ENCODE measurements at places on chromosomes 3 and 15.

DNA sequence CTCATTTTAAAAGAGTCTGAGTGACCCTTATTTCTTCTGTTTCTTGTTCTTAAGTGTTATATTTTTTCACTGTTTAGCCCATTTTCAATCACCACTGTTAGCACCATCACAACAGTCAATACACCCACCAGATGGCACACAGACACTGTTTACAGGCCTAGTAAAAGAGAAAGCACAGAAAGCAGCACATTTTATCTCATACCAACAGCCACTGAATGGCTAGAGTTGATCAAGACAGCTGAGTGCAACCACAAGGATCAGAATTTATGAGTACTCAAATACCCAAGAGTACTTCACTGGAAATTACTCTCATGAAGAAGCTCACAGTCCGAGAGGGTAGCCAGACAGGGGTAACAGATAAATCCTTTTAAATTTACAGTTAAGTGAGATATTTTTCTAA is 127.0 kb downstream of the TFDP2 start:
- DNase-seq, result peak; percentile 41

- no peak for DNase-seq
These were observed 8.1 kb downstream of the MYNN start for GRCh38 chr3:169781209-169781855.

- DNase-seq, result no peak
These were observed 84.3 kb upstream of the PRTG start for GRCh38 chr15:55827204-55827603.

DNA sequence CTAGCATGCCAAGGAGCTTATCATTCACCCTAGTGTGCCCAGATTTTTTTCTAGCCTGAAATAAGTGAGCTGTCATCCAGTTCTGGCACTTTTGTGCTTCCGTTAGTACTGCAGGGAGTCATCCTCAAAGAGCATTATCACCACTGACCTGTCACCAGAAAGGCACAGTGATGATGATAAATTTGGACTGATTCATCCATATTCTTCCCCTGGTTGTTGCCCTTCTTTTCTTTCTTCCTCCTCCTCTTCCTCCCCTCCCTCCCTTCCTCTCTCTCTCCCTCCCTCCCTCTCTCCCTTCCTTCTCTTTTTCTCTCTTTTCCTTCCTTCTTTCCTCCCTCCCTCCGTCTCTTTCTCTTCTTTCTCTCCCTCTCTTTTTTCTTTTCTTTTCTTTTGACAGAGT is 21.3 kb downstream of the SLC35G2 start:
- no peak for DNase-seq

DNA sequence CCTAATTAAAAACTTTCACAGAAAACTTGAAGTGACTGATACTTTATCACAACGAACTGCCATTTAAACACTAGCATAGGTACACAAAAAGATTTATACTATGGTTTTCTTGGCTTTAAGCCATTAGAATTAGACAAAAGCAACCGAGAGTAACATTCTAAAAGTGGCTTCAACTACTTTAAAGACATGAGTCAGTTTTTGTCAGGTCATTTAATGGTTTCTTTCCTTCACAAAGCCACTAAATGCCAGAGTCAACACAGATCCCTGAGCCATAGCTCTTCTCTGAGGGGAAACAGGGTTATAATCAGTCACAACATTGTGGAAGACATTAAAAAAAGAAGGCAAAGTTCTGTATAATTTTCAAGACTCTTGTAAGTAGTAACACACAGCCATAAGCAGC is 54.6 kb downstream of the CAPN3 start:
- DNase-seq, result no peak

DNA sequence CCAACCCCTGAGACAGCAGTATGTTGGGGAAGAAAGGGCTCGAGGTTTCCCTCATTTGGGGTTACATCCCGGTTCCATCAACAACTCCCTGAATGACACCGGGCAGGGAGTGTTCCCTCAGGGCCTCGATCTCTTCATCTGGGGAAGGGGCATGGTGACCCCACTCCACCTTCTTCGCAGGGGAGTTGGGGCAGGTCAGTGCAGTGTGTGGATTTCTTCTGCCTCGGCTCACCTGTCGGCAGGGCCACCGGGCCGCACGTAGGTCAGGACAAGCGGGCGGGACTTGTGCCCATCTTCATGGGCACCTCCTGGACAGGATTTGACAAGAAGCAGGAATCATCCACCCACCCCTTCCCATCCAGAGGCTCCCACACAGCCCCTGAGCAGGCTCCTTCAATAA is 17.4 kb downstream of the GRIP2 start:
- no peak for DNase-seq

DNA sequence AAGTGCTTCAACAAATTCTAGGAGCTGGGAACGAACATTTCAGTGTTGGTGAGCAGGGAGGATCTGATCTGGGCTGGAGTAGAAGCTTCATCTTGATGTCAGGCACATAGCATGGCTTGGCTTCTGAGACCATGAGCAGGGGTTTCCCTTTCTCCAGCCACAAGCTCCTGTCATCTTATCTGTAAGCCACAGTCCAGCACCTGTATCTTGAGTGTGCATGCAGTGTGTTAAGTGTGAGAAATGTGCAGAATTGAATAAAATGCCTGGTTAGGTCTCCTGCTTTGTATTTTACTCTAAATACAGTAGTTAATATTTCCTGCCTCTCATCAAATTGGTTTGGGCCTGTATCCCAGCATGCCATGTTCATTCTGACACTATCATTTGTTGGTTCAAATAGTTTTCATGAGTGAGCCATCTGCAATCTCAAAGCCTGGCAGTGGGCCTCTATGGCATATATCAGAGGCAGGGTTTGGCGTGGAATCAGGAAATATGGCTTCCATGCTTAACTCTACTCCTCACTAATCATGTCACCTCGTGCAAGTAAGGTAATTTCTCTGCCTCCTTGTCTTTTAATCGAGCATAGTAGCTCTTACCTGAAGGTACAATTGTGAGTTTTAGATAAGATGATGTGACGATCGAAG is 43.3 kb downstream of the TLNRD1 start:
- DNase-seq, result no peak

- DNase-seq, result no peak
These were observed 3.4 kb downstream of the POC1A start for GRCh38 chr3:52150860-52151259.

DNA sequence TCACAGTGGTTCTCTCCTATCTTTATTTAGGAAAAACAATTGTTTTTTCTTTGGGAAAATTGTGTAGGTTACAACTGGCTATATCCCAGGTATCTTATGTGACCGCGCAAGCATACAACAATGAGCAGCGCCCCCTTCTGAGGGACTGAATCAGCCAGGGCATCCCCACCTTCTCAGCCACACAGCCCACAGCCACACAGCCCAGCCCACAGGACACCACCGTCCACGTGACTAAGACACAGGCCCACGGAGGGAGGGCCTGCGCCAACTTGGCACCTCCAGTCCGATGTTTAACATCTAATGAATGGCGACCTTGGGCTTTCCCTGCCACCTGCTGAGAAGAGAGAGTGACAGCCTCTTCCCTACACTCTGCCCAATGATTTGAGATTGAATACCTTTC is 68.1 kb downstream of the ATP10A start:
- no peak for DNase-seq

GRCh38 chr3:31804251-31805051 is 176.6 kb downstream of the OSBPL10 start:
- no peak for DNase-seq

GRCh38 chr3:189664311-189664710 is 33.1 kb downstream of the TP63 start:
- DNase-seq, result no peak

DNA sequence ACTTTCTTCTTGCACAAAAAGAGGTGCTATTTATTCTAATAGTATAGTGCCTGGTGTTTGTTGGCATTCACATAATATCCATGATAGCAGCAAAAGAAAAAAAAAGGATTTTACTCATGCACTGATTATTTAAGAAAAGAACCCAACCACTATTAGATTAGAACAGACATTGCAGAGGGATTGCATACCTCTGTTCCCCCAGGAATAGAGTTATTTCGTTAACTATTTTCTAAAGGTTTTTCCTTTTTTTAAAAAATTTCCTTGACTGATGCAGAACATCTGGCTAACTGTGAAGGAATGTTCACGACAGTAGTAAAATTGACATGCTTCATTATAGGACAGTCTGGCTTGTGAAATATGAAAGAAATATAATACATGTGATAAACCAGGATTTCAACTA is 136.6 kb upstream of the PTX3 start:
- DNase-seq, result no peak
